ENCODE measurements at places on chromosomes 13 and 19.

DNA sequence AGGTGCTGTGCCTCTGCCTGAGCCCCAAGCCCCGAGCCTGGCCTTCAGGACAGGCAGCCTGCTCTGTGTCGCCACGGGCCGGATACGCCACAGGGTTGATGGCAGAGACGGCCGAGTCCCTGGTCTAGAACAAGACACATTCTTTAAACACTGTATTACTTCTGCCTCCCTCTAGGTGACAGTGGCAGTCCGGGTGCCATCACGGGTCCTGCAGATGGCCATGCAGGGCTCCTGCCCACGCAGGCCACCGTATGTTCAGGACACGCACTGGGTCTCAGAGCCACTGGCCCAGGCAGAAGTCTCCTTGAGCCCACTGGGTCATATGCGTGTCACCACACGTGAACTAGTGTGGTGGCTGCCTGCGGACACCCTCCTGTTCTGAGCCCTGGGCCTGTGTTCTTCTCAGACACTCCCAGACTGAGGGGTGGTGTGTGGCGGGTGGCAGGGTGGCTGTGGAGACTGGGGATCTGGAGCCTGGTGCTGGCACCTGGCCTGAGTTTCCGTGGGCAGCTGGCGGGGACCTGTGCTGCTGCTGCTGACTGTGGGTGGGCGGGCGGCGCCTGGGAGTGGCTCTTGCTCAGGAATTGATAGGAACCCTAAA, 4.4 kb downstream of the PLEKHJ1 start:
- DNase-seq, result no peak

- no peak for DNase-seq
These were observed 2.9 kb upstream of the CHAMP1 start for GRCh38 chr13:114311387-114311786.

GRCh38 chr19:45693106-45693788, 781 bp downstream of the QPCTL start:
- DNase-seq, result peak; percentile 87

- no peak for DNase-seq
These were observed 15.2 kb upstream of the IZUMO2 start for GRCh38 chr19:50178320-50178719.

DNA sequence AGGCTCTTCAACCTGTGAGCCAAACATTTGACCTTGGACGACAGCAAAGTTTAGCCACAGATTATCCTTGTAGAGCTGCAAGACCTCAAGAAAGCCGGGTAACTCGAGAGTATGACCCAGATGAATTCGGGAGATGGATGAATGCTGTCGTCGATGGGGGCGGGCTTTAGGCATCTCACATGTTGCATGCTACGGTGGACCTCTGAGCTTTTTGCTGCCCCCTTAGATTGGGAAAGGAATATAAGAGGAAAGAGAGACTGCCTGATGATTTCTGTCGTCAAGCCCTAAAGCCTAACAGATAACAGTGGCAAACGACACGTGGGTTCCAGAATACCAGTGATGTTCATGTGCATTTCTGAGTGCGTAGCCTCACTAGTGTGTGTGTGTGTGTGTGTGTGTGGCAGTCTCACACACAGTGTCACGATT, 730 bp upstream of the ABCC4 start:
- DNase-seq, result no peak

- no peak for DNase-seq
These were observed 23.0 kb upstream of the RFXAP start for GRCh38 chr13:36796052-36796451.

DNA sequence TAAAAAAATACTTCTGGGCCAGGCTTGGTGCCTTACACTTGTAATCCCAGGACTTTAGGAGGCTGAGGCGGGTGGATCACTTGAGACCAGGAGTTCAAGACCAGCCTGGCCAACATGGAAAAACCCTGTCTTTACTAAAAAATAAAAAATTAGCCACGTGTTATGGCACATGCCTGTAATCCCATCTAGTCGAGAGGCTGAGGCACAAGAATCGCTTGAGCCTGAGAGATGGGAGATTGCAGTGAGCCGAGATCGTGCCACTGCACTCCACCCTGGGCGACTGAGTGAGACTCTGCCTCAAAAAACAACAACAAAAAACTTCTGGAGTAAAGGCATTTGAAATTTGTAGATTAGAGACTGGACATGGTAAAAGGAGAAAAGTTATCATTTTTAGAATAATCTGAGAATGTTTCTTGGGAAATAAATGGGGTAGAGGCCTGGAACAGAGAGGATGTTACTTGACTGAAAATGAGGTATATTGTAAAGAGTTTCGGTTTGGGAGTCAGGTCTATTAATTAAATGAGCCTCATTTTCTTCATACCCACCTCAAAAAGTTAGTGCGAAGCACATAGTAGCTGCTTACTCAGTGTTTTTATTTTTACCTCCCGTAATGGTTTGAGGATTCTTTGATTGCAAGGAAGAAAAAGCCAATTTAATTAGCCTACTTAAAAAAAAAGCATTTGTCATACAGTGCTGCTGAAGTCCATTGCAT, 2.6 kb downstream of the AKAP11 start:
- DNase-seq, result no peak

GRCh38 chr13:102774214-102774568, 605 bp upstream of the TEX30 start:
- no peak for DNase-seq

GRCh38 chr13:20272104-20272503, 40.0 kb upstream of the GJB6 start:
- DNase-seq, result no peak

DNA sequence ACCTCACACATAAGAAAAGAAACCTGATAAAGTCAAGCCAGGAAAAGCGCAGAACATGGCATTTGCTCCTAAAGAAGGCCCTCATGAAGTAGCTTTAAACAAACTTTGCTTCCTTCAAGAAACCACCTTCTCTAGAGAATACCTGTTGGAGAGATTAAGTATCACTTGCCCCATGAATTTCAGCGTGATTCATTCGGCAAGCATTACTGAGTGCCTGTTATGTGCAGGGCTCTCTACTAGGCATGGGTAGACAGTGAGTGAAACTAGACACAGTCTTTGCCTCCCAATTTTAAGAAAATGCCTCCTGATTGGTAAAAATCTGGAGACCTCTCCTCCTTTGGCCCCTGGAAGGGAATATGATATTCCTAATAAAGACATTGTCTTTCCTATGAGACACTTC, 475.8 kb upstream of the NBEA start:
- DNase-seq, result no peak

GRCh38 chr19:57099199-57099661, 20.6 kb upstream of the USP29 start:
- no peak for DNase-seq

DNA sequence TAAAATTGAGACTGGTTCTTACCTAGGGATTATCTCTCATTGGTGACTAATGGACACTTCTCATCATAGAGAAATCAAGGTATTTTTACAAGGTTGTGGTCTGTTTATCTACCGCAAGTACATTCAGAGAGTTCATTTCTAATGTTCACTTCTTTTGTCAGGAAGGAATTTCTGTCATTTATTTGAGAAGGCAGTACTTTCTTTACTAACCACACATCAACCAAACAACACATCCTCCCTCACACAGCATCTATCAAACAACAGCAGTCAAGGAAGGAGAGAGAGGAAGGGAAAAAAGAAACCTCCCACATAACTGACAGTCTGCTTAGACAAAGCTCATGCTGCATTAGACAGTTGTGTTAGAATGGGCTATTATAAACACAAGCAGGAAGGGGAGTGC, 182.3 kb upstream of the KLF12 start:
- DNase-seq, result no peak

GRCh38 chr19:13033244-13033643, 38.0 kb downstream of the NFIX start:
- DNase-seq, result no peak

DNA sequence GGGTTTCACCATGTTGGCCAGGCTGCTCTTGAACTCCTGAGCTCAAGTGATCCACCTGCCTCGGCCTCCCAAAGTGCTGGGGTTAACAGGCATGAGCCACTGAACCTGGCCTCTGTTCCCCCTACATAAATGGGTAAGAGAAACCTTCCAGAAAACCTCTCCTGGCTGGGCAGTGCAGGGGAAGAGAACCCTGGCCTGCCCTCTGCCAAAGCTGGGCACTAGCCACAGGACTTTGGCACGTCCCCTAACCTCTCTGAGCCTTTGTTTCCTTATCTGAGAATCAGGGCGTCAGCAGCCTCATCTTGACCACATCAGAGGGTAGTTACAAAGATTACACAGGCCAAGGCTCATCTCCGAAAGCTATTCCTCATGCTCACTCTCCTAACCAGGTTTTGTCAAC, 2.2 kb downstream of the SBSN start:
- DNase-seq, result no peak

- no peak for DNase-seq
These were observed 3.2 kb upstream of the POLR2E start for GRCh38 chr19:1098177-1099051.

DNA sequence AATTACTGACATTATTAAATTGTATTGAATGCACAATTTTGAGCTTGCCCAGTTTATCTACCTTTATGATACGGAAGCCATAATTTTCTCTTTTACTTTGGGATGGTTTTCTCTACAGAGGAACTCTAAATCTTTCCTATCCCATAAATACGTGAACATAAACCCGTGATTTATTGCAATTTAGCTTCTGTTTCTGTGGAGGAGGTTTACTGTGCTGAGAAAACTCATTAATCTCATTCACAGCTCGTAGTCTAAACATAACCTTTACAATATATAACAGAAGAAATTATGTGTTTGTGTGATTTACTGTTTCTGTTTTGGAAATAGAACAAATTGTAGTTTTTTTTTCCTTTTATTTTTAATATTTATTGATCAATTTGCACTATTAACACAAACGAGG, 207.1 kb upstream of the PCDH9 start:
- no peak for DNase-seq

- no peak for DNase-seq
These were observed 148.9 kb downstream of the USP12 start for GRCh38 chr13:27022571-27023311.

DNA sequence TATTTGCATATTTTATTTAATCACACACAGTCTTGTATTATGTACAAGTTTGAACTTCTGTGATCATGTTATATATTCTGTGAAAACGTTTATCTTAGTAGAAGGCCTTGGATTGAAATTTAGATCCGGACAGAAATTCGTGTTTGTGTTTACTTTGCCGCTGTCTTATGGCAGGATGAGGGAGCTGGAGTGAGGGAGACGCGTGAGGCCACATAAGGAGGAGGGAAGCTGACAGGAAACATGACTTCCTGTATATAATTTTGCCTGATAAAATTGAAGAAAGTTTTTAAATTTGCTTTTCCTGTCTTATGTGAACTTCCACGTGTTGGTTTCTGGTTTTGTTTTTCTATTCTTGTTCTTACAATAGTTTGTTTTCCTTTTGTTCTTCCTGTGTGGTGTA, 200.2 kb downstream of the MTUS2 start:
- no peak for DNase-seq

DNA sequence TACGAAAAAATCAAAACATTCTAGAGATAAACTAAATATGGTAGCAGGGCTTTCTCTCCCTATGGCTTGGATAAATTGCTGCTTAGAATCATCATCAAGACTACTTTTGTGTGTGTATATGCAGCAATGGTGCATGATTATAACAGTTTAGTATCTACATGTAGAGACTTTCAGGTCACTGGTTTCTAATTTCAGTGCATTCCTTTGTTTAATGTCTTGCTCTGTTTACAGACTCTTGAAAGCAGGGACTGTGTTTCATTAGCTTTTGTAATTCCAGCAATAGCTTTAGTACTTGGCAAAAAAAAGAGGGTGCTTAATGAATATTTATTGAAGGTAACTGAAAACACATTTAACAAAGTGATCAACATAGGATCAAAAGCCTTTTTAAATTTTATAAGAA, 420.7 kb downstream of the PCDH9 start:
- no peak for DNase-seq

DNA sequence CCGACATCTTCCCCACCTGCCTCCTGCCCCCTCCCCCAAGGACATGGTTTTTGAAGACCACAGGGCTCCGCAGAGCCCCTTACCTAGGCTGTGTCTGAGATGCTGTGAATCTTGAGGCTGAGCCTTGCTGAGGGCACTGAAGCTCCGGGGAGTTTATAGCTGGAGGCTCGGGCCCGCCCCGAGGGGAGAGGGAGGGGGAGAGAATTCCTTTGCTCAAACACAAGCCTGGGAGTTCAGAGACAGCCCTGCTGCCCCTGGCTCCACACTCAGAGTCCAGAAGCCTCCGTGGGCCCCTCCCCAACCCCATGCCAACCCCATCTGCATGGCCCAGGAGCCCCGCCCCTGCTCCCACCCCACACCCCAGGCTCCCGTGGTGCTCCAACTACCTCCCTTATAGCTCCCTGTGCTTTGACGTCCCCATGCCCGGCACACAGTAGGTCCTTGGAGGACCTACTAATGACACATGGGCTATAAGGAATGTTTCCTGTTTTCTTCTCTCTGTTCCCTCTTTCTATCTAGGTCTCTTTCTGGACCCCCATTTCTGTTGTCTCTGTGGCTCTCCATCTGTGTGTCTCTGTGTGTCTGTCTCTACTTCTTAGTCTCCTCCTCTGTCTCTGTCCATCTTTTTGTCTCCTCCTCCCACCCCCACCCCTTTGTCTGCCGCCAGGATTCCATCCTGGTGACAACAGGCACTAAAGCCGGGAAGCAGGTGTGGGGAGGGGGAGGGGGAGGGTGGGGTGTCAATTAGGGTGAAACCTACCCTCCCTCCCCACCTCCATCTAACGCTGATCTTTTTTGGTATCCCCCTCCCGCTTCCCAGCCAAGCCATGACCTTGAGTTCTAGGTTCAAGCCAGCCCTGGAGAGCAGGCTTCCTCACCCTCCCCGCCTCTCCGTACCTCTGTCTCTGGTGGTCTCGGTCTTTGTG, at the start of gene TNNT1:
TNNT1 (minus strand) TSS at position 129 of the 926 bp plus-strand sequence. CDS start 2,049 bp downstream, outside the sequence.
- DNase-seq, result no peak

- no peak for DNase-seq
These were observed 14.9 kb downstream of the FGF21 start for GRCh38 chr19:48770266-48770665.

DNA sequence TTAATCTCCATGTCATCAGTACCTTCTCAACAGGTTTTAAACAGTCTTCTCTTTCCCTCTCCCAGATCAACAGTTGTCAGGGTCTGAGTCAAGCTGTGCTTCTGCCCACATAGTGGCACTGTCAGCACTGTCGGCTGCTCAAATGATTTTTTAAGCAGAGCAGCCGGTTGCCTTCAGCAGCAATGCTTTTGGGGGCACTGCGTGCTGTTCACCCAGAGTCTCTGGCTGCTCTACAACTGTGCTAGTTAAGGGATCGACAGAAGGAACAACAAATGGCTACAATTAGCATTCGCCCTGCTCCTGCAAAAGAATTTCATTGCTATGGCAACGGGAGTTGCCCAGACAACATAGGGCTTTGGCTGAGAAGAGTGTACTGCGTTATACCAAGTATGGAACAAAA, 412.9 kb downstream of the DIAPH3 start:
- peak; percentile 71 for DNase-seq

GRCh38 chr13:50072676-50073075, 57.4 kb downstream of the KCNRG start:
- DNase-seq, result no peak

GRCh38 chr19:4803736-4804695, 12.5 kb downstream of the FEM1A start:
- peak; percentile 84 for DNase-seq

Data from type B pancreatic cell (in vitro differentiated cells).